ENCODE measurements at places on chromosomes 2 and 18. TPM values are rescaled to one million over a fixed set of nuclear protein-coding genes. Genes with fewer than 3 reads are reported as not detected.

Gene MOCOS
- total RNA-seq = 7.1 TPM

Gene TUBA3E
- not detected for total RNA-seq

Gene KLHL30
- total RNA-seq = 0.43 TPM

Gene RPRM
- total RNA-seq = not detected

Gene SOCS6
- total RNA-seq = 34.5 TPM

Gene CRYBA2
- not detected for total RNA-seq

Gene CCDC102B
- total RNA-seq = 10.4 TPM

Gene B3GNT7
- total RNA-seq = 0.64 TPM

Gene HOXD10
- 58.7 TPM for total RNA-seq

Gene DHRS9
- not detected for total RNA-seq

Gene MCM6
- 12.6 TPM for total RNA-seq

Gene CD226
- total RNA-seq = 0.97 TPM

Gene GFPT1
- 55.4 TPM for total RNA-seq

Gene PROC
- not detected for total RNA-seq

Gene IL36G
- total RNA-seq = not detected

Gene STPG4
- 0.64 TPM for total RNA-seq

Gene SLC5A7
- total RNA-seq = not detected

Gene SCN7A
- total RNA-seq = 0.32 TPM

Measured in fibroblast of villous mesenchyme (primary cell).